ENCODE measurements at places on chromosomes 3 and 15.

DNA sequence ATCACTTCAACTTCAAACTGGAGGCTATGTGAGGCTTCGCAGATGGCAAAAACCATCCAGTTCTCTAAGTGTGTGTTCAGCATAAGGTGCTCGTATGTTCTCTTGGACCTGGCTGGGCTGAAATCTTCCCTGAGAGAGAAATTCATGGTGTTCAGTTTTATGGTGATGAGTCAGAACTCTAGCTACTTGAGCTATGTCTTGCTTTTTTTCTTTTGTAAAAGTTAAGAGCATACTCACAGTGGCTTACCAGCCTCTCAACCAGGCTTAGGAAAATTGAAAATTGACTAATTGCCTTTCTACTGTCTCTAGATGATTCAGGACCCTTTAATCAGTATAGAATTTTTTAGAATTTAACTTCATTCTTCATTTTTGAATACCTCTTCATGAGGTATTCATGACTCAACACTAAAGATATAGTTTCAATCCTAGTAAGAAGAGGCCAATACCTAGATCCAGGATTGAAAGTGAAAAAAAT is 617.5 kb downstream of the TBL1XR1 start:
- no peak for DNase-seq

DNA sequence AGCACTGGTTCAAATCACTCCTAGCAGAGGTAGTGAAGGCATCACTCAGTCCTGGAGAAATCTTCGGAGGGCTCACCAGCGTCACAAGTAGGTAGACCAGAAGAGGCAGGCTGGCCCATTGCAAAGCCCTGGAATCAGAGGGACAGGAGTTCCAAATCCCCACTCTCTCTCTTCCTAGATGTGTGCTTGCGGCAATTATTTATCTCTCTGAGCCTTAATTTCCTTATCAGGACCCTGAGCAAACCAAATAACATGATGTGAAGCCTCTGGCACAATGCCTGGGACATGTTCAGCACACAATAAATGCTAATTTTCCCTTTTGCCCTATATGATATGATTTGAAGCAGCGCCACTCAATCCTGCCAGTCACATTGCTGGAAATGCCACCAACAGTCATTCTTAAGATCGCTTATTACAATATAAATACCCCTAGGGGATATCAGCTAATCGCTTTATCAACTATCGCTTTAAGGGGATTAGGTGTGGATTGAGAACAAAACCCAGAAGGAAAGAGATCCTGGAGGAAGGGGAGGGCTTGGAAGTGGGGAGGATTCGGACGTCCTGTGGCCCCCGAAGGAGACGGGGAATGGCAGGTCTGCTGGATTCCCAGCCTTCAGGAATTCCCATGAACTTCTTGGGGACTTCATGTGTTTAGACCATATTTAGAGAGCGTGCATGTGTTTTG is 59.5 kb upstream of the TSEN2 start:
- no peak for DNase-seq

DNA sequence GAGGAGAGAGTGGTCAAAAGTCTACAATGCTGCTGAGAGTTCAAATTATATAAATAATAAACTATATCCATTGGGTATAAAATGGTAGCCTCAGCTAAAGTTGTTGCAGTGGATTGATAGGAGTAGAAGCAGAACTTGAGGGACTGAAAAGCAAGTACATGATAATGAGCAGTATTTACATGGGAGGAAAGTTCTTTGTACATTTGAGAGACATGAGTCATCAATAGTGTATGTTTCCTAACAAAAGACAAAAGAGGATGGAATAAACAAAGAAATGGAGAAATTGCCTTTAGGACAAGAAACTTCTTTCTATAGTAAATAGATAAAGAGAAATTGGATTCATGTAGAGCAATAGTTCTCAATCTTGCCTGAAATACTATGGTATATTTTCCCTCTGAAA is 110.0 kb upstream of the PLSCR5 start:
- DNase-seq, result no peak

DNA sequence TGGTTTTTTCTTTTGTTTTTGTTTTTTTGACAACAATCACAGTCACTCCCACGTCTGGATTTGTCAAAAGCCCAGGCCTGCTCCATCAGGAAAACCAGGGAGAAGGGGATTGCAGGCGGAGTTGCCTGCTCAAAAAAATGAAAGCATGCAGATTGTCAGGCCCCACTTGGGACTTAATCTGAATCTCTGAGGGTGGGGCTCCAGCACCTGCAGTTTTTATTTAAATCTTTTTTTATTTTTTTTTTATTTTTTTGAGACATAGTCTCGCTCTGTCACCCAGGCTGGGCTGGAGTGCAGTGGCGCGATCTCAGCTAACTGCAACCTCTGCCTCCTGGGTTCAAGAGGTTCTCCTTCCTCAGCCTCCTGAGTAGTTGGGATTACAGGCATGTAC is 140.9 kb downstream of the FOXP1 start:
- no peak for DNase-seq

- no peak for DNase-seq
Observed at GRCh38 chr15:69909719-69910444, 187.8 kb downstream of the TLE3 start.

DNA sequence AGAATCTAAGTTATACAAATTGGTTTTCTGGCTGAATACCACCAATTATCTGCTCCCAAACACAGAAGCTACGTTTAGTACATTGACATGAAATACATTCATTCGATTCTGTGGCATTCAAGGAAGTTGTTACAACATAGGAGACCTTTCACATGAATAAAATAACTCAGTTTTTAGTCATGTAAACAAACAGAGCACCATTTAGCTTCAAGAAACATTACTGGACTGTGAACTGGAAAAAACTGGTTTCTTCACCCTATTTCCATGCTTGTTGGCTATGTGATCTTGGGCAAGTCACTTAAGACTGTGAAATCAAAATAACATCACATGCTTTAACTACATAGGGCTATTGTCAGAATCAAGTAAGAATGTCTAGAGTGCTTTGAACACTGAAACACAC is 46.2 kb downstream of the NRG4 start:
- no peak for DNase-seq

- DNase-seq, result no peak
Observed at GRCh38 chr3:51686512-51687215, 15.6 kb downstream of the TEX264 start.

- DNase-seq, result no peak
Observed at GRCh38 chr3:24235121-24235520, 259.5 kb downstream of the THRB start.

DNA sequence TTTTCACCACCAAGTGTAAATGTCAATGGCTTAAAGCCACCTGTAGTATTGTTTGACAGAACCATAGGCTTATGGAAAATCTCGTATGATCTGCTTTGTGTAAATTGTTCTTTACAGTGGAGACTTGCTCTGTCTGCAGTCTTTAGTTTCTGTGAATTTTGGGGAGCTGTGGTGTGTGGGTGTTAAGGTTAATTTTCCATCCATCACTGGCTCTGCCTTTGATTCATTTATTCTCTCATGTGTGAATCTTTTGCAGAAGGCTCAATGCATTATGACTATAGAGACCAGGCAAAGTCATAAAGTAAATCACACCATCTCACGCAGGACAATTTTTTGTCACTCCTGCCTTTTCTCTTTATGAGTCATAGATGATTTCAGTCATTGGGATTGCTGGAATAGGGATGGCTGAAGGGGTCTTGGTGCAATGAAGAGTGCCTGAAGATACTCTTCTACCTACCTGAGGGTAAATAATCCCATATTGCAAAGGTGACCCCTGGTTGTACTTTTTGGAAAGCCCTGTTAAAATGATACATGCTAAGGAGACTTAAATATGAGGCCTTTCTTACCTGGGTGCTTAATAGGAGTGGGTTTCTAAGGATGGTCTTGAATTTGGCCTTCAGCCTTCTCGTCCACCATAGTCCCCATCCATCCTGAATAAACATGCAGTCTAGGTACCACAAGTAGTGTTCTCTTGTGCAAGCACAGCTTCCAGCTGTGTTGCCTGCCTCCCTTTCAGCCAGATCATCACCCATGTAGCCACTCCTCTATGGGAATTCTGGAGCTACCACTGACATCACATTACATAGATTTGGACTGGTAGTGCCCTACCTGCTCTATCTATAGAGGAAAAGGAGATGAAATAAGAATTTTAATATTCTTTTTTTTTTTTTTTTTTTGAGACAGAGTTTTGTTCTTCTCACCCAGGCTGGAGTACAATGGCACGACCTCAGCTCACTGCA is 14.3 kb downstream of the TGFBR2 start:
- no peak for DNase-seq

GRCh38 chr3:151226088-151226563 is 23.1 kb upstream of the GPR171 start:
- no peak for DNase-seq

DNA sequence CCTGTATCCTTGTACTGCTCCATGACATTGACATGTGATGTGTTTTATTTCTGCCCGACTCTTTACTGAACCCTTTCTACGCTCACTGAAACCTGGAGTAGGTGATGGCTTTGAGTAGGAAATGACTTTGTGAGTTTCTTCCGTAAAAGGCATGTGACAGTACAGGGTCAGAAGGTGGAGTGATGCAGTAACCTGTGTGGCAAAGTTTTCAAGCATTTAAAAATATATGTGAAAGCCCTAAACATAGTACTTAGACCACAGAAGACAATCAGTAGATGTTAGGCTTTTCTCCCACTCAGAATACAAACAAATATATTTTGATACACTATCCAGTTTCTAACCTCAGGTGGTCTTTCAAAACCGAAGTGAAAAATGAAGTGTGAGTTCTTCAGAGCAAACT is 31.3 kb upstream of the SACM1L start:
- no peak for DNase-seq

DNA sequence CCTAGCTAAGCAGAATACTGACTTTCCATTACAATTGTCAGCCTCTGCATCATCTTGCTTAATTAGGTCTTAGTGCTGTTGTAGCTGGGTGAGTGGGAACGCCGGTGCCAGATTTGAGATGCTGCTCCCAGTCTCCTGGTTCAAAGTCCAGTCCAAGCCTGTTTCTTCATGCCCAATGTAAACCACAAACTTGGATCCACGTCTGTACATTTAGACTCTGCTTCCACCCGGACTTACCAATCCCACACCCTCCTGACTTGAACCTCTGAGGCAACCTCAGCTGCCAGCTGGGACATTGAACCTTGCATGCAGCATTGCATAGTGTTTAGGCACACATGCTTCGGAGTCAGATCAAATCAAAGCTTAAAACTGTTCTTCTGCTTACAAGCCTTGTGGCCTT is 43.0 kb downstream of the BCL2L10 start:
- no peak for DNase-seq

DNA sequence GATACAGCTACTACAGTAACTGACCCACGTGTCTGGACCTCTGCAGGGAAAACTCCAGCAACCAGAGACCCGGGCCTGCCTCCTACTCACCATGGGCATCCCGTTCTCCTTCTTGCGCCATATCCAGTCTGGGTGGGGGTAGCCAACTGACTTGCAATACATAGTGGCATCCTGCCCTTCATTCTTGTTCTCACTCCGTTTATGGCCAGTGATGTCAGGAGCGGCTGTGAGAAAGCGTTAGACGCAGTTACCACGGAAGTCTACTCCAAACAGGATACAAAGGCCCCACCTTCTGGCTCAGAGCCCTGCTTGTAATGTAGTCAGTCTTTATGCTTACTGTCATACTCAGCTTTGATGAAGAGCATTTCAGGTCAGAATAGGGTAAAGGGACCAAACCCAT is 59.6 kb downstream of the NPTN start:
- DNase-seq, result no peak

DNA sequence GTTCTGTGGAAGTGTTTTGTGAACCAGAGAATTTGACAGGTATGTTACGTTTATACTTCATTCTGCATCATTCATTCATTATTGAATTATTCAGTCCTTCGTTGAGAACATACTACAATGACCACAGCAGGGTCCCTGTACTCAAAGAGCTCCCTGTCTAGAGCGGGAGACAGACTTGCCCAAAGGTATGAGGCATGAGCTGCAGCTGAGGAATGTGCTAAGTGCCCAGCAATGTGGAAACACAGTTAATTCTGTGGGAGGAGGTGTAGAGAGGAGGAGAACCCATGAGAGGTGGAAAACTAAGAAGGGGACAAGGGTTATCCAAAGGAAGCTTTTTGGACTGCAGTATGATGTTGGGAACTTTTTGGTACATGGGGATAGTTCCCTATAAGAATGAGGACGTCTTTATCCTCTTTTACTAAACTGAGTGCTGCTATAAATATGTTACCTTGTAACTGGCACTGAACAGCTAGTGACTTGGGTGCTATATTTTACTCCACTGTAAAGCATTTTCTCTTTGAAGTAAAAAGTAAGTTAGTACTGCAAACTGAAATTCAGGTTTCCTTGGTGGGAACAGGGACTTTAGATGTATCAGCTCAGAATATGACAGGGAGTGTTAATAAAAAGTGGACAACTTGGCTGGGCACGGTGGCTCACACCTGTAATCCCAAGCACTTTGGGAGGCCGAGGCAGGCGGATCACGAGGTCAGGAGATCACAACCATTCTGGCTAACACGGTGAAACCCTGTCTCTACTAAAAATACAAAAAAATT is 5.7 kb downstream of the SMAD3 start:
- no peak for DNase-seq

DNA sequence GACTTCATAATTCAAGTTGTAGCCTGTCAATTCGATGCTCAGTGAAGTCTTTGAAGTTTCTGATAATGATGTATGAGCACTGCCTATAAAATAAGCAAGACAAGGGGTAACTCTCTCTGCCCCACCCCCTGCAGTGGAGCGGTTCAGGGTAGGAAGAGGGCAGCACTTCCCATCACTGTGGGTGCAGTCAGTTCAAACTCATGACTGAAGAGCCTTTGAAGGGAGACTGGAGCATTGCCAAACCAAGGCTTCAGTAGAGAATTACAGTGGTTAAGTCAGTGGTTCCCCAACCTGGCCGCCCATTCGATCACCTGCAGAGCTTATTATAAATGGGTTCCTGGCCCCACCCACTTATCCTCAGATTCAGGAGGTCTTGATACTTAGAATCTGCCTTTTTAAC is 190.6 kb downstream of the SHQ1 start:
- DNase-seq, result no peak

DNA sequence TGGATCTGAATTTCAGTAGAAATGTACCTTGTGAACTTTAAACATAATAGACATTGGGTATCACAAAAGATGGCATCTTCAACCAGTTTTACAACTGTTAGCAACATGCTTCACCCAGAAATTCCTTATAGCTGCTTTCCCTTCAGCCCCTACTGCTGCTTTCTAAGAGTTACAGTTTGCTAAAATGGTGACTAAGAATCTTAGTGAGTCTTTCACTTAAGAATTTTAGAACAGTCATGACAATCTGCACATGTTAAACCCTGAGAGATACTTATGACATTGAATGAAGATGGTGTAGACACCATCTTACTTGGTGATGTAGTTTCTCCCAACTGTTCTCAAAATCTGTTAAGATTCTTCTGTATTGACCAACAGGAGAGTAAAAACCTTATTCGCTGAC is 129.7 kb upstream of the UBE2E1 start:
- DNase-seq, result no peak

- DNase-seq, result no peak
Observed at GRCh38 chr3:57029924-57030323, 30.5 kb upstream of the SPATA12 start.

DNA sequence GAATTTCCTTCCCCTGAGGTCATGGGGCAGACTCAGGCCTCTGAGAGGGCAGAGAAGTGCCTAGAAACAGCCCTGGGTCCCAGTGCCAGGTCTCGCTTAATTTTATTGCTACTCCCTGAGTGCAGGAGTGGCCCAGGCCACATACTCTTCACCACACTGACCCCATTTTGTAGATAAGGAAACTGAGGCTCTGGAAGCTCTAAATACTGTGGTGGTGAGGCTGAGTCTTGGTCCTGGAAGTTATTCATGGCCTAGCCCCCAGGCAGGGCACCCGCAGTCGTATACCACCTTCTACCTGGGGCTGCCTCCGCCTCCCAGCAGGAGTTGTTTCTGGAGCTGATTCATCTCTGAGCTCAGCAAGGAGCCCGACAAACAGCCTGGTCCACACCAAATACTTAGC is 9.8 kb downstream of the ATP2B2 start:
- DNase-seq, result no peak

- no peak for DNase-seq
Observed at GRCh38 chr3:143351895-143352608, 232.5 kb downstream of the CHST2 start.

Measured in NCI-H1694 (cell line).